ENCODE measurements at places on chromosomes 2 and 18.

GRCh38 chr2:82834893-82835292 lies 1624.2 kb downstream of the SUCLG1 start:
- no peak for DNase-seq

DNA sequence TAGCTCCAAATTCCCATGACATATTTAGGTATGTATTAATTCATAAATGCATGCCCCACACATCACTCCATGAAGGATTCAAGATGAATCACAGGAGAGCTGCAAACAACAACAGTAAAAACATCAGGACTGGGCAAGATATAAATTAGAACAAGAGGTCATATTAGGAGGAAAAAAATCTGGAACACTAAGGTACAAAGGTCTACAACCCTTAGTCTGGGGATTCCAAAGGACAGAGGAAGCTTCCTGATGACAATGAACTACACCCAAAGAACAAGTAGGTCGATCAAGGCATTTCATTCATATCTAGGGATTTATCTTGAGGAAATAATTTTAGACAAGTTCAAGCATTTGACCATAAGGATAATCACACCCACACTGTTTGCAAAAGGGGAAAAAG lies 14.5 kb downstream of the VPS4B start:
- DNase-seq = no peak

GRCh38 chr2:195408196-195408595 lies 248.8 kb upstream of the SLC39A10 start:
- DNase-seq = no peak

DNA sequence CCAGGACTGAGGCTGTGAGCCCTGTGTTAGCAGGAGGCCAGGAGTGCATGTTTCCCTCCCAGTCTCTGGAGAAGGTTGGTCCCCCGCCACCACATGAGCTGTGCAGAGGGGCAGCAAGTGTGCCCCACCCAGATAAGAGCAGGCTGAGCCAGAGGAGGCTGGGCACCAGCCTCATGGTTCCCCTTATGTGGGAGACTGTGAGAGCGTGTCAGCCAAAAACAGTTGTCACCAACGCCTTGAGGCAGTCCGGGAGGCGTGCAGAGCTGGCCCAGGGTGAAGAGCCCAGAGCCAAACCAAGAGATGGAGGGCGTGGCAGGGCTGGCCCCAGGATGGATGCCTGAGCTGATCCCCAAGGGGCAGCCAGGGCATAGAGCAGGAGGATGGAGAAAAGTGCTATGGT lies 128.7 kb upstream of the GLI2 start:
- no peak for DNase-seq

- DNase-seq = no peak
Observed at GRCh38 chr18:79139206-79139605, 70.0 kb downstream of the ATP9B start.

GRCh38 chr2:191705084-191705483 lies 27.1 kb downstream of the NABP1 start:
- DNase-seq = no peak

DNA sequence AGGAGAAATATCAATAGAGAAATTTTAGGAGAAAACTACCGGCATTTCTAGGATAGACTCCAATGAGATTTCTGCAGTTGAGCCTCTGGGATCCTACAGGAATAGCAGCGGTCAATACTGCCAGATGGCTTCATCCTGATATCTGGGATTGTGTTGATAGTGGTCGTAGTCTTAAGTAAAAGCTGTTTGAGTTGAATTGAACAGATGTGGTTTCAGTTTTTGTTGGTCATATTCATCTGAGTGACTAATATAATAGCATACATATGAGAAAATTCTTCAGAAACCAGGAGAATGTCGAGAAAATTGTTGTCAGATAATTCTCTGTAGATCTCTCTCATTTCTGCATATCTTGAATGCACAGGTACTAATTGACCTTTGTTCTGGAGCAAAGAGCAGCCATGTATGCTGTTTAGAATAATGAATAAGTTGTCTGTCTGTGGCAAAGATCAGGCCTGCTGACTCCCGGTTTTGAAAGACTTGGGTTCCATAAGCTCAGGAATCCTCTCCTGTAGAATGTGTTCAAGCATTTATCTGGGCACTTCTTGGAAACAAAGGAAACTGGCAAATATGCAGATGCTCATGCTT lies 288.1 kb downstream of the TMX3 start:
- no peak for DNase-seq

Data from HTR-8/SVneo (cell line).